ENCODE measurements at places on chromosomes 3 and 15.
A peak's percentile ranks its signal among the peaks of the same experiment; 100 is the strongest.

DNA sequence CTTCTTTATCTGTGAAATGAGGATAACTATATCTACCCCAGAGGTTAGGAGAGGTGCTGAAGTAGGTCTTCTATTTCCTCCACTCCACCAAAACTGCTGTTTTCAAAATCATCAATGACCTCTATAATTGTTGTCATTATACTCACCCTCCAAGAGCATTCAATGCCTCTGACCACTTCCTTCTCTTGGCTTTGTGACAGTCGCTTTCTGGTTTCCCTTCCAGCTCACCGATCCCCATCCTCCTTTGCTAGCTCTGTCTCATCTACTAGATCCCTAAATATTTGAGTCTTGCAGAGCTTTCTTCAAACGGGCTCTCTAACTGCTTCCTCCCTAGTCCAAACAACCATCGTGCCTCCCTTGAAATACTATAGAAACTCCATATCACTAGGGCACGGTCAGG is 153.5 kb downstream of the RPLP1 start:
- no peak for DNase-seq

DNA sequence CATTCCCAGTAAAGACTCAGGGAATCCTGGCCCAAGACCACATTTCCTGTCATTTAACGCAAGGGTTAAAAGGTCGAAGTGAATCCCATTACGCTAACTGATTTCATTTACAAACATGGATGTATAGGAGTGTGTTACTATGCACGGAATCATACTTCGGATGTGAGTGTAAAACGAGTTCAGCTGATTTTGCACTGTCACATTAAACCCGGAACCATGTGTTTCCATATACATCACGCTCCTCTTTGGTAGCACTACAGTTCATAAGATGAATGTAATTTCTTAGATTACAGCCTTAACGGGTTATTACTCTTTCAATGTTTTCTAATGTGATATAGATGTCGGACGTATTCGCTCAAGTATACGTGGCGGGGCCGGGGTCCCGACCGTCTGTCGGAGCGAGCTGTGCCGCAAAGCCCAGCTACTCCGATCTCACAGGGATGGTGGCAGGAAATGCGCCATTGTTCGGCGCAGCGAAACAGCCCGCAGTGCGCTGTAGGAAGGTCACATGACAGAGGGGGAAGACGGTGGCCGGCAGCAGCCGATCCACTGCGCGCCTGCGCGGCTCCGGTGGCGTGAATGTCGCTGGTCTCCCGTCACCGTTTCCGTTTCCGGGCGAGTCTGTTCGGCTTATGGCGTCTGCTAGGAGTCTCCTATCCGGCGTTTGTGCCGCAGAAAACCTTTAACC is 97.3 kb downstream of the NPAP1 start:
- DNase-seq = peak; percentile 24

- DNase-seq = no peak
Observed at GRCh38 chr15:48459571-48460442, 128.6 kb downstream of the DUT start.

GRCh38 chr3:30646961-30647752 is 40.8 kb downstream of the TGFBR2 start:
- no peak for DNase-seq

DNA sequence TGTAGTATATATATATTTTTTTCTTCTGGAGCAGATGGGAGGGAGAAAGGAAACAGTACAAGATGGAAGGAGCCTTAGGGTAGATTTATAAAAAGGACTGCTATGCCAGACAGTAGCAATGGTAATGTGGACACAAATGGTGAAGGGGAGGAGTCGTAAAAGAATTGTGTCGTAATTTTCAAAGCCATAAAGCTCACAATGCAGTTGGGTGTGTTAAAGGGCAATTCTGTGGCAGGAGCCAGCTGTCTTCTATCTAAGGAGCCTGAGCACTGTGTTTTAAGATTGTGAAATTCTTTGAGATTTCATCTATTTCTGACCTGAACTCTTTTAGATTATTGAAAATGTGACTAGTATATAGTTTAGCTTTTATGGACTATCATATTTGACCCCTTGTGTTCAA is 58.9 kb downstream of the CNOT10 start:
- DNase-seq = no peak

GRCh38 chr15:63553388-63553791 is 43.8 kb upstream of the FBXL22 start:
- DNase-seq = no peak

DNA sequence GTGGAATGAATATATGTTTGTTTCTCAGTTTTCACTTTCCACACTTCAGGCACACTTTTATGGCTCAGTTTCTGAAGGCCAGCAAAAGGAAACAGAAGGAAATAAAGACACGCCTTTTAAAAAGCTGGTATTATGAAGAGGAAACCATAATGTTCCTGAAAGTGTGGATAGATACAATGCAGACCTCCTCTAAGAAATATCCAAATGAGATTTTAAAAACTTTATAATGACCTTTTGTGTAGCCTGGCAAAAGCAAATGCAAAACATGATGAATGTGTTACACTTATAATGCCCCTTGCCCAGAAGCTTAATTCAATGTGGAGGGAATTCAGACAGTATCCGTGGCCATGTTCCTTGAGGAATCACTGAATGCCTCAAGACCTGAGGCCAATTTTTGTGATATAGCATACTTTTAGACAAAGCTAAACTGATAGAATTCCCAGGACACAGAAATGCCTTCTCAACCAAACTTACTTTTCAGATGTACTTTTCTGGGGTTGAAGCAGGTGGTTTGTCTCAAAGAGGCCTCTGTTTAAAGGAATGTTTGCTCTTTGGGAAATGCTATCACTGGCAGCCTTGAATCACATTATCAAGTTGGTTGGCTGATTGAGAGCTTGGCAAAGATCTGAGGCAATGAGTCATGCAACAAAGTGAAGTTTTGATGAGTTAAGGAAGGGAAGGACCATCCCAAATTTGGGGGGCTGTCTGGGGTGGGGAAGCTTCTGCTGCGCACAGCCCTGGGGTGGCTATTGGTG is 77.1 kb upstream of the CACNA2D3 start:
- no peak for DNase-seq

DNA sequence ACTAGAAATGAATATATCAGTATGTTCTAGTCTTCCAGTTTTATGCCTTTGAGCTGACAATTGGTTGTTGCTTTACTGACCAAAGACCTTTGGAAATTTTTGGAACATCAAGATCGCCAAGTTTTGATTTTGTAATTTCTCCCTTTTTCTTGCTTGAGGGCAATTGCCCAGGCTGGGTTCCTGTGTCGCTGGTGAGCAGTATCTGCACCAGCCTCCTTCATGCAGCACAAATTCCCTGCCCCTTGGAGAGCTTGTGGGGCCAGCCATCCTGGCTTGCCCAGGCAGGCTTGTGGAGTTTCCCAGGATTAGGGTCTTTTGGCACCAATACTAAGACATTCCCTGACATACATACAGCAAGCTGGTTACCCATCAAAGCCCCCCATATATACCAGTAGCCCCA is 37.9 kb upstream of the HACD2 start:
- no peak for DNase-seq

DNA sequence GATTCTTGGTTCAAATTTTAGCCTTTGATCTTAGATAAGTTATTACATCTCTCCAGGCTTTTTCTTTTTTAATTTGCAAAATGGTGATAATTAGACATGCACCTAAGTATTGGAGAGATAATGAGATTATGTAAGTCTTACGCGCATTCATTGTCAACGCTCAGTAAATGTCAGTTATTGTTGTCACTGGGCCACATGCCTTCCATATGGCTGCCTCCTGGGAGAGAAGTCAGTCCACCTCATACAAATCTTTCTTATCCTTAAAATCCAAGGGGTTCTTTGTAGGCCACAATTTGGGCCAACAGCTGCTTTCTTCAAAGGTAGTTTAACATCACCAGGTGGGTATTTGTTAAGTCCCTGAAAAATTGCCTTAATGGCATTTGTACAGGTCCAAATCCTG is 25.5 kb upstream of the PTPRG start:
- DNase-seq = no peak

- DNase-seq = no peak
Observed at GRCh38 chr3:76212679-76213078, 427.3 kb upstream of the ZNF717 start.

GRCh38 chr3:128855569-128855968 is 23.9 kb upstream of the ACAD9 start:
- no peak for DNase-seq

GRCh38 chr15:90402223-90402622 is 14.2 kb downstream of the IQGAP1 start:
- no peak for DNase-seq

- no peak for DNase-seq
Observed at GRCh38 chr3:127113571-127113891, 79.4 kb upstream of the PRR23E start.

DNA sequence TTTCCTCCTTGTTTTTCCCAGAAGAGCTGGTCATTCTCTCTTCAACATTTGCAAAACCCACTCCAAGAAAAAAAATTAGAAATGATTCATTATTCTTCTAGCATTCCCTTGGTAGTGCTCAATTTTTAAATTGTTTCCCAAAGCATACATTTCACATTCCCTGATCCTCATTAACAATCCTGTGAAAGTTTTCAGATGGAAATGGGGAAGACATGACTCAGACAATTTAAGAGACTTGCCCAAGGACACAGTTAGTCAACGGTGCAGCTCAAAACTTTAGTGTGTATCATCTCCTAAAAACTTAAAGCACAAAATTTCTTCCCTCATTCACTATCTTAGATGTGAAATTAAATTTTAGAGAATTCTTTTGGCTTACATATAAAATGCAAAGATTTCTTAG is 17.1 kb upstream of the ABI3BP start:
- DNase-seq = no peak

DNA sequence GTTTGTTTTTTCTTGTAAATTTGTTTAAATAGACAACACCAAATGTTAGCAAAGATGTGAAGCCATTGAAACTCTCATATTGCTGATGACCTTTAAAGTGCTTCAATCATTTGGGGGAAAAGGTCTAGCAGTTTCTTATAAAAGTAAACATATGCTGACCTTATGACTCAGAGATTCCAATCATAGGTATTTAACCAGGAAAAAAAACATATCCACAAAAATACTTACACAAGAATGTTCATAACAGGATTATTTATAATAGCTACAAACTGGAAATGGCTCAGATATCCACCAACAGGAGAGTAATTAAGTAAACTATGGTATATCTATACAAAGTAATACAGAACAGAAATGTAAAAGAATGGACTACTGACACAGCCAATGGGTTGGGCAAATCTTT is 27.1 kb upstream of the RORA start:
- DNase-seq = no peak

DNA sequence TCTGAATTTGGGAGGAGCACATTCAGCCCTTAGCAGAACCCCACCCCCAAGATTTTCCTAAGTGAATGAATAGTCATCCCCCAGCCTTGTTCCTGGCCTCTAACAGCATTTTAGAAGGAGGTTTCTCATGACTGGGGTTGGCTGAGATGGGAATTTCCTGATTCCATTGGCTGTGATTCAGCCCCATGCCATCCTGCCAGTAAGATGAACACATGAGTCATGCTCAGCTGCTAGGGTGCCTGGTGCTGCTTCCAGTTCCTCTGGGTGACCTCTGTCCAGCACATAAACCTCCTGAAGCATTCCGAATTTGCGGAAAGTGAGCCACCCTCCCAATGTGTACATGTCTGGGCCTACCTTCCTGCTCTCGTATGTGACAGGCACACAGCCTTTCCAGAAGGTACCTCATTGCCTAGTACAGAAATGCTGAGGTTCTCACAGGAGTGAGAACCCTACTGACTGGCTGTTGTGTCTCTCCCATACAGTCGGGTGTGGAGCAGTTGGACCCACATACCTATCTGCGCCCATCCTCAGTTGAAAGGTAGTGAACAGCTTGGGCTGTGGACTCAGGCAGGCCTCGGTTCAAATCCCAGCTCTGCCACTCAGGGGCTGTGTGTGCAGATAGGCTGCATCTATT is 91.7 kb downstream of the APBA2 start:
- no peak for DNase-seq

DNA sequence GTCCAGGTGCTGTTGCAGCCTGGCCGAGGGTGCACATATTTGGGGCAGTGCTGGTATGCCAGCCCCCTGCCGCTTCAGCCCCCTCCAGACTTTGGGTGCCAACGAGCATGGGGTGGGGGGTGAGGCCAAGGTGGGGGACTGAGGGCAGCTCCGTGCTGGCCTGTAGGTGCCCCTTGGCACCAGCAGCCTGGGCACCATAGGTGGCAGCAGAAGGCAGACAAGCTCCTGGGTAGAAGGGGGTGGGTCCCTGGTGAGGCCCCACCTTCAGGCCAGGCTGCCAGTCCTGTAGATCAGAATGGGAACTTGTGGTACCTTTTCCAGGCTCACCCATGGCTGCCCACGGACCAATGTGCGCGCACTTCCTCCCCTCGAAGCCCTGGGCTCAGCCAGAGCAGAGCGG is 16.1 kb upstream of the PLA2G4E start:
- no peak for DNase-seq

DNA sequence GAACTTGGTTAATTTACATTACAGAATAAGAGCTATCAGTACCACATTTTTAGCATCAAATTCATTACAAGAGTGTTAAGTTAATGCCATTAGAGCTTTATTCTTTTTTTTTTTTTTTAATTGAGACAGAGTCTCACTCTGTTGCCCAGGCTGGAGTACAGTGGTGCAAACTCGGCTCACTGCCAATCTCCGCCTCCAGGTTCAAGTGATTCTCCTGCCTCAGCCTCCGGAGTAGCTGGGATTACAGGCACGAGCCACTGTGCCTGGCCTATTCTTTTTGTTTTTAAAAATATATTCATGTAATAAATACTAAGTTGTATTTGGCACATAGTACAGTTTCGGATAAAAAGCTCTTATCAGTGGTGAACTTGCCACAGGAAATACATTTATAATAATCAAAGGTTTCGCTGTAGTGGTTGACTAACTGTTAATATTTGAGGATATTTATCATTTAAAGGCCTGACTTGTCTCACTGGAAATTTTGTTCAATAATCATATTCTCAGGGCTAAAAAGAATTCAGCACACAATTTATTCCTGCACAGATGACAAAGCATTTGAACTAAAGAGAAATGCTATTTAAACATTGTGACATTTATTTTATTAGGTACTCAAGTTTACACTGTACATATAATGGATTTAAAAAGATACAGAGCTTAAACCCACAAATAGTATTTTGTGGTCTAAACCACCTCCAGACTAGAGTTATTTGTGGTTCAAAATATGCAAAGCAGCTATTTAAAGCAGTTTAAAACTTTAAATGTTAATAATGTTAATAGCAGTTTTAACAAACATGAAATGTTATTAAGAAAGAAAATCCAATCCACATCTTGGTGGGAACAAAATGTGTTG is 6.1 kb upstream of the LEKR1 start:
- DNase-seq = no peak

DNA sequence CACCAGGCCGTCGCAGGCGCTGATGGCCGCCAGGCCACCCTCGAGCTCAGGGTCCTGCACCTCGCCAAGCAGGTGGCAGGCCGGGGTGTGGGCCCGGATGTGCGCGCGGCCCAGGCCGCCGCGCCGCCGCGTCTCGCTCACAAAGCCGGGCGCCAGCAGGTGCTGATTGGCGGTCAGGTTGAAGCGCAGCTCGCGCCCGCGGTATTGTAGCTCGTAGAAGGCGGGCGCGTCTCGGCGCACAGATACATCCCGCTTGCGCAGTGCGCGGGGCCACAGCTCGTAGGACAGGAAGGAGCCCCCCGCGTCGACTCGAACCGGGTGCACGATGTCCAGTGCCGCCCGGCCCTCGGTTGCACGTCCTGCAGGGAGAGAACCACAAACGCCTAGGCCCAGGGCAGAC is 11.1 kb downstream of the ADAMTS7 start:
- DNase-seq = no peak

Measured in stimulated activated CD4-positive, alpha-beta T cell treated with anti-CD3 and anti-CD28 coated beads, Interleukin-1b, Interleukin-23, amount 100 ng/mL, for 1 hour (primary cell).